ENCODE measurements at places on chromosomes 16 and 17.

DNA sequence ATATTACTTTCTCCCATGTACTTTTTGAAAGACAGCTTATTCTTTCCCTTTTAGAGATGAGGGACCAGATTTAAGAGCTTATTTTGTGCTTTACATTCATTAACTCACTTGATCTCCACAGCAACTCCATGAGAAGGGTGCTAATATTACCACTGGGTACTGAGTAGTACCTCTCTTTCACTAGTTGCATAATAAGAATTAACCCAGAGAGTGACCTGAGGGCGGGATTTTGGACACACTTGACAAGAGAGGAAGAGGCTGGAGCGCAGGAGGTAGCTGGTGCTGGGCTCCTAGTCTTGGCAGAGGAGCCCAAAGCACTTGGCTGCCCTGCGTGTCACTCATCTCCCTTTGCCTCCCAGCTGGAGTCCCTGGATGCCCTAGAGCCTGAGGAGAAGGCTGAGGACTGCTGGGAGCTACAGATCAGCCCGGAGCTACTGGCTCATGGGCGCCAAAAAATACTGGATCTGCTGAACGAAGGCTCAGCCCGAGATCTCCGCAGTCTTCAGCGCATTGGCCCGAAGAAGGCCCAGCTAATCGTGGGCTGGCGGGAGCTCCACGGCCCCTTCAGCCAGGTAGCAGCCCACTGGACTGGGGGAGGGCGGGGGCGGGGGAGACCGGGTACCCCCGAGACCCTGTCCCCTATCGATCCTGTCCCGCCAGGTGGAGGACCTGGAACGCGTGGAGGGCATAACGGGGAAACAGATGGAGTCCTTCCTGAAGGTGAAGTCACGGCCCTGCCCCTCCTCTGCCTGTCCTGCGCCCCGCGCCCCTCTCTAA is 1.7 kb upstream of the MAZ start:
- no peak for DNase-seq

DNA sequence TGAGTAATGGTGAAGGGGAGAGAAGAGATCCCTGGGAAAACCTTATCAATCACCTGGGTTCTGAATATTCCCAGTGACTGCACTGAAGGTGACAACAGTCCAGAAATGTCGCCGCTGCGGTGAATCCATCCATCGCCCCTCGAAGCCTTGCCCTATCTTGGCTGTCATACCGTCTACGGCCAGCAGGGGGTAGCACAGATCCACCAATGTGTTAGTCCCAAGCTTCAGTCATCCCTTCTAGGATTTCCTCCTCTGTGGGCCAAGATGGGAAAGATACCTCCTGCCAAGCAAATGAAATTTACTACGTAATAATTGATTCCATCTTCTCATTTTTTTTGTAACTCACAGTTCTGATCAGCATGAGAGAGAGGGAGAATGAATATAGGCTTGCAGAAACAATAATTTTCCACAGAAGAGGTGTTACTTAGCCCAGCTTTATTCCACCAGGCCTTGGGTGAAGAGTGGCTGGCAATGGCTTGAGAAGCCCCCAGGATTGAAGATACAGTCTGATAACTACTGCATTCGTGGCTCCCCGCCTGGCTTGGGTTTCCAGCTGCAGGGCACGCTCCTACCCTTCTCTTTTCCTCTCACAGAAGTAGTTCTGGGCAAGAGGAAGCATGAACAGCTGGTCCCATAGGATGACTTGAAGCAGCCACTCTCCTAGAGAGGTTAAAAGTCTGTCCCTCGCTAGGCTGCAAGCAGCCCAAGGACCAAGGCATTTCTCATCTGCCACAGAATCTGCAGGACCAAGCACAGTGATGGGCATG is 2.6 kb upstream of the FMNL1 start:
- peak; percentile 86 for DNase-seq

- DNase-seq = no peak
These were observed 9.7 kb downstream of the INPP5K start for GRCh38 chr17:1506649-1507267.

GRCh38 chr17:73142872-73143381 is 21.9 kb upstream of the SSTR2 start:
- no peak for DNase-seq

DNA sequence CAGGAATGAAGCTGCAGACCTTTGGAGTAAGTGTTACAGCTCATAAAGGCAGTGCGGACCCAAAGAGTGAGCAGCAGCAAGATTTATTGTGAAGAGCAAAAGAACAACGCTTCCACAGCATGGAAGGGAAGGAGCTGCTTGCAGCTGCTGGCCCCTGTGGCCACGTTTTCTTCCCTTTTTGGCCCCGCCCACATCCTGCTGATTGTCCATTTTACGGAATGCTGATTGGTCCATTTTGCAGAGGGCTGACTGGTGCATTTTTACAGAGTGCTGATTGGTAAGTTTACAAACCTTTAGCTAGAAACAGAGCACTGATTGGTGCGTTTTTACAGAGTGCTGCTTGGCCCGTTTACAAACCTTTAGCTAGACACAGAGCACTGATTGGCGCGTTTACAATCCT is 841.5 kb downstream of the CDH11 start:
- no peak for DNase-seq

DNA sequence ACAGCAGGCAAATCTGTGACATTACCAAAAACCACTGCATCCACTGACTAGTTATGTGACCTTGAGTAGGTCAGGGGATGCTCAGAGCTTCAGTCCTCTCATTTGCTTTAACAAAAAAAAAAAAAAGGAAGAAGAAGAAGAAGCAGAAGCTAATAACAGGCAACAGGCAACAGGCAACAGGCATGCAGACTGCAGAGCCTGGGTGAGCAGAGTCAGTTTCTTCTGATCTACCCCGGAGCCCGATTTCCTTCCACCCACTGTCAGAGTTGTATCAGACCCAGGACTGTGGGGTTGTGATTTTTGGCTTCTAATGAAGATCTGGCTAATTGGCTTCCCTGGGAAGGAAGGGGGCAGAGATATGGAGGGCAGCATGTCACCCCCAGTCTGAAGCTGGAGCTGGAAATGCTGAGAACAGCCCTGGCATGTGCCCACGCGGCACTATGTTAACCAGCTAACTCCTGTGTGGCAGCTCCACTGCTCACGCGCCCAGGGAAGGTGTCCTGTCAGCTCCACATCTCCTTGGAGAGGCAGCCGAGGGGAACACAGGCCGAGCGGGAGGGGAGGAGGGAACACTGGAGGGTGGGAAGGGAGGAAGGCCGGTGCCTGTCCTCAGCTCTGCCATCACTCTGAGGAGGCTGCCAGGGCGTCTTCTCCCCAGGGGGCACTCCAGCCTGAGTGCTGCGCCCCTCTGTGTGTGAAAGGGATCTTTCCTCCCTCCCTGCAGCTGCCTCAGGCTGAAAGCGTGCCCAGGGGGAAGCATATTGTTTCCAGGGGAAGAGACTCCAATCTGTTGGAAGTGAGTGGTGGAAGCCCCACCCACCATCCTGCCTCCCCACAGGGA is 17.6 kb downstream of the SRCIN1 start:
- no peak for DNase-seq

DNA sequence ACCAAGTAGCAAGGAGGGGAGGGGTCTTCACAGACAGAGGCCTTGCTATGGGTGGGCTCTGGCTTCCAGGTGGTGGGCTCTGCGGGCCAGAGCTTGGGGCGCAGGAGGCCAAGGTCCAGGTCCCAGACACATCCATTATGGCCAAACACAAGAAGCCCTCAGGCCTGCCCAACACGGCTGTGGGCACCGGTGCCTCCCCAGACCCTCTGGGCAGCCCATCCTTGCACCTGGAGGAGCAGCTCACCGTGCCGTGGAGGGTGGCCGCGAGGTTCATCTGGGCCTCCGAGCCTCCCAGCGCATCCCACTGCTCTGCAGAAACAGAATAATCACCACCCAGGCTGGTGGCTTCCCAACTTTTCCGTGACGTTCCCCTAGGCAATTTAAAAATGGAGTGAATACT is 55.9 kb downstream of the TBC1D16 start:
- no peak for DNase-seq

GRCh38 chr17:1612400-1612799 is 16.2 kb downstream of the SLC43A2 start:
- DNase-seq = no peak

- no peak for DNase-seq
These were observed 17.7 kb upstream of the NETO2 start for GRCh38 chr16:47161464-47161863.

- no peak for DNase-seq
These were observed 19.3 kb downstream of the CASKIN2 start for GRCh38 chr17:75496005-75496404.

DNA sequence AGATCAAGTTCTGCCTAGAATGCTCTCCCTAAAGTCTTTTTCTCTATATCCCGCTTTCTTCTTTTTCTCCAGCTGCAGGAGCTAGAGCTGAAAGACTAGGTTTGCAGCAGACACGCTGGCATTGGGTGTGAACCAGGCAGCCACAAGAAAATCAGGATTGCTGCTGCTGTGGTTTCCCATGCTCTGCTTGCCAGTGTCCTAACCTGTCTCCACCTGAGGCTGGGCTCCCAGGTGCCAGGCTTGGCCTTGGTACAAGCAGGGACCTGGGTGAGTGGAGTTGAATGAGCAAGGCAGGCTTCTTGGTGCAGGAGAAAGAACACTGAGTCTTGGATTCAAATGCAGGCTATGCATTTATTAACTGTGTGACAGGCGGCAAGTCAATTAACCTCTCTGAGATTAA is 440.3 kb upstream of the MAF start:
- DNase-seq = no peak

DNA sequence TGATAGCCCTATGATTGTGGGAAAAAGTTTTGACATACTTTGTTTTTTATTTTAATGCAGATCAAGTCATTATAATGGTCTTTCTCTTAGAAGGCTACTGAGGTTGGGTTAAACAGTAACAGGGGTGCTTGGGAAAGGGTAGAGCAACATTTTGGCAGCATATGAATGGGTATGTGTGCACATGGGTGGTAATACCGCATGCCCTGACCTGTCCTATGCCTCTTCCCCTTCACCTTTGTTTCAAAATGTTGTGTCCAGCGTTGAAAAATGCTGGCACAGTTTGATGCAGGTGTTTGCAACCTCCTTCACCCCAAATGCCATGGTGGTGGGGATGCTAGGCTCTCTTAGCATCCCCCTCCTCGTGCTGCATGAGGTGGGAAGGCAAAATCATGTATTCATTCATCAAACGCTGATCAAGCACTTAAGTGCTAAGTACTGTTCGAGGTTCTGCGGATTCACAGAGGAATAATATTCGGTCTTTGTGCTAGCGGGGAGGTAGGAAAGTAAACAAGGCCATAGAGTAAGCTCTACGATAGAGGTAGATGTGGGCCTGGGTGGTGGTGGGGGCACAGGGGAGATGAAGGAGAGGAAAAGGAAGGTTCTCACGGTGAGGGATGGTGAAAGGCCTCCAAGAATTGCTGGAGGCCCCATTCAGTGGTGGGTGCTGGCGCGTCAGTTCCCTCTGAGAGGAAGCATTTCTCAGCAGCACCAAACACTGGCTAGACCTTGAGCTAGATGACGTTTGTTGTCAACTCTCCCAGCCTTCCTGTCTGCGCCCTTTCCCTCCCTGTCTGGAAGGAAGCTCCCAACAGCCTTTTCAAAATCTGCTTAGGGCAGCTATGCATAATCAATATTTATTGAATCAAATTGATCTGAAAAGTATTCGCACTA is 13.3 kb upstream of the MARCHF10 start:
- no peak for DNase-seq

DNA sequence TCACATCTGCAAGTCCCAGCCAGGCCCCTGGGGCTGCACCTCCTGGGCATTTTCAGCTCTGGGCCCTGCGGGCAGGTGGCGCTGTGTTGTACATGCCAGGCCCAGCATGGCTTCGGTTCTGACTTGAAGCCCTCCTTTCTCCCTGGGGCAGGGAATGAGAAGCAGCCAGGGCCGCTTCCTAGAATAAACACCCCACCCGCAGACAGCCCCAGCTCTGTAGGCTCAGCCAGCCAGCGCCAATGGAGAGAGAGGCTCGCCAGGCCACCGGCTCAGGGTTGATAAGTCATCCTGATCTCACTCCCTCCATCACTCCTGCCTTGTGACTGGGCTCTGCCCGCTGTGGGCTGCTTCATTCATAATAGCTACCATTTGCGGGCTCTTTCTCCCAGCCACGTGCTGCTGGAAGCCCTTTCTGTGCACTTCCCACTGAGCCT is 6.0 kb upstream of the GLIS2 start:
- no peak for DNase-seq

- DNase-seq = no peak
These were observed 117.7 kb downstream of the HS3ST3A1 start for GRCh38 chr17:13484020-13484419.

DNA sequence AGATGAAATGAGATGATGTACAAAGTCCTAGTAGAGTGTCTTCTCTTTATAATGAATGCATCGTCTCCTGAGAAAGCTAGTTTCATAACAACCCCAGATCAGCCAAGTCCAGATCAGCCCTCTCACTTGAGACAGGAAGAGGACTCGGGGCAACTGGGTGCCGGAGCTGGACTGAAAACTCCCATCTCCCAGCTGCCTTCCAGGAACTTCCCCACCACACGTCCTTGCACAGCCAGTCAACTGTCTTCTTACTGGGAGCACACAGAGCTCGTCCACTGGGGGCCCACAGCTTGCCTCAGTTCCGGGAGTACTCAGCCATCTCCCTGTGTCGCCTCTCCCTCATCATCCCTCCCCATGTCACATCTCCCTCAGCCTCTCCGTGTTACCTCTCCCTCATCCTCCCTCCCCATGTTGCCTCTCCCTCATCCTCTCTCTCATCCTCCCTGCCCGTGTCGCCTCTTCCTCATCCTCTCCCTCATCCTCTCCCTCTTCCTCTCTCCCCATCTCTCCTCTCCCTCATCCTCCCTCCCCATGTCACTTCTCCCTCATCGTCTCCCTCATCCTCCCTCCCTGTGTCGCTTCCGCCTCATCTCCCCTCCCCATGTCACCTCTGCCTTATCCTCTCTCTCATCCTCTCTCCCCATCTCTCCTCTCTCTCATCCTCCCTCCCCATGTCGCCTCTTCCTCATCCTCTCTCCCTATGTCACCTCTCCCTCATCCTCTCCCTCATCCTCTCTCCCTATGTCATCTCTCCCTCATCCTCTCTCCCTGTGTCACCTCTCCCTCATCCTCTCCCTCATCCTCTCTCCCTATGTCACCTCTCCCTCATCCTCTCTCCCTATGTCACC is 22.4 kb upstream of the KCNH6 start:
- DNase-seq = no peak

DNA sequence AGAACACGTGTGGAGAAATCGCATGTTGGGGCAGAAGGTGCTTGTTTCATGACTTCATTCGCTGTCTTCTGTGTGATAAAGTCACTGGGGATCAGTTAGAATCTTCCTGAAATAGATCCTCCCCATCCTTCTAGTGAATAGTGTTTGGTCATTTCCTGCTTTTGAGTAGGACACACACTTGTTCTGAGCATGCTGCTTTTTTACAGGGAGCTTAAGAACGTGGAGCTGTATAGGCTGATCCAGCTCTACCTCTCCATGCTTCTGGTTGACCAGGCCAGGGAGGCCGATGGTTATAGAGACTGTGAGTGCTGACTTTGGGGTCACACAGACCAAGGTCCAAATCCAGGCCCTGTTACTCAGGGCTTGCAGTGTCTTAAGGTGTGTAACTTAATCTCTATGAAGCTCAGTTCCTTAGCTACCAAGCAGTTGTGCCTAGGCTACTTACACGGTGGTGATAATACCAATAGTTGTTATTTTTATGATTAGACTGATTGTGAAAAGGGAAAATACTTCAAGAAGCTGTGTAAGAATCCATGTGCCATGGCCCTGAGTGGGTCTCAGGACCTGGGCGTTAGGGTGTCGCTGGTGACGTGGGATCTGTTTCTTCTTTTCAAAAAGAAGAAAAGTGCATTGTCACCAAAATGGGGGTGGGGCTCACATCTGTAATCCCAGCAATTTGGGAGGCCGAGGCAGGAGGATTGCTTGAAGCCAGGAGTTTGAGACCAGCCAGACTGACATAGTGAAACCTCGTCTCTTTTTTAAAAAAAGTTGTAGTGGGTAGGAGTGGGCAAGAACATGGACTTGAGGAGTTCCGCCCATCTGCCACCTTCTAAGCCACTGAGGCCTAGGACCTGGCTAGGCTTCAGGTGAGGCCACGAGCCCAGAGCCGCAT is 64.1 kb upstream of the LGALS9 start:
- DNase-seq = no peak
